ENCODE measurements at places on chromosomes 5 and 9. TPM values are rescaled to one million over a fixed set of nuclear protein-coding genes. Genes with fewer than 3 reads are reported as not detected.

- DNase-seq: no peak
Observed at GRCh38 chr5:91651704-91652103, 268.6 kb upstream of the ARRDC3 start.

The ECM2 gene
- total RNA-seq: 1.7 TPM

The TAF1L gene
- 0.07 TPM for total RNA-seq

GRCh38 chr9:133680250-133680975 lies 44.2 kb downstream of the DBH start:
- DNase-seq: no peak

The PCDHGA8 gene
- total RNA-seq: 2.1 TPM

DNA sequence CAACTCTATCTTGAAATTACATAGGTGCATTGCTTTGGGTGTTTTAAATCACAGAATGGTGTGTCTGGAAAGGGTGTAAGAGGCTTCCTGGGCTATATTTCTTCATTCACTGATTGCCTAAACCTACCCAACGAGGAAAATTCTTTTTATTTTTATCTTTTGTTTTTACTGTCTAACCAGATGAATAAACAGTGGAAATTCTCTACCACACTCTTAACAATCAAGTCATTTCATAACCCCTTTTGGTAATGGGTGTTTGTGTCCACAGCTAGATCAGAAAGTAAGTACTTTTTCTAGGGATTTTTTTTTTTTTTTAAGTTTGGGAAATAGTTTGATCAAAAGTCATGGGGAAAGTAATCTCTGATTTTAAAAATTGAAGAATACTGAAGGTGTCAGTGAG lies 27.6 kb upstream of the C5orf47 start:
- DNase-seq: no peak

GRCh38 chr9:10447036-10447435 lies 165.8 kb downstream of the PTPRD start:
- DNase-seq: no peak

Data from spleen (tissue), 13 donors.